Activated CD8-positive, alpha-beta memory T cell treated with anti-CD3 and anti-CD28 coated beads for 1 hour (primary cell): ENCODE measurements at places on chromosomes 11 and 22.

GRCh38 chr22:17946662-17947367 lies 77.5 kb downstream of the MICAL3 start:
- DNase-seq, result no peak

- DNase-seq, result no peak
Measured at GRCh38 chr11:110161061-110161460, 67.9 kb downstream of the ZC3H12C start.

DNA sequence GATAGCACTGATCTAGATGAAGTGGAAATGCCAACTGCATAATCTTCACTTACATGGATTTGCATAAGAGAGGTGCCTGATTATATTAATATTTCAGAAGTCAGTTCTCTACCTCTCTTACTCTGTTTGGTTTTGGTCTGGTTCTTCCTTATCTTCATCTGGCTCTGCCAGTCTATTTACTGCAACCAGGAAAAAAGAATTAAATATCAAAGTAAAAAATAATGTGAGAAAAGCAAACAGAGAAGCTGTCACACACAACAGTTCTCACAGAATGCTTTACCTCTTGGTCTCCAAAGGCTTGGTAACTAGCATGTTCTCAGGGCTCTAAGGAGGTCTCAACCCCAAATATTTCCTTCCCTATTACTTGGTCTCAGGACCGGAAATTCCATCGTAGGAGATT lies 6.7 kb downstream of the VSIG10L2 start:
- no peak for DNase-seq

GRCh38 chr11:46673713-46674462 lies 26.5 kb downstream of the ARHGAP1 start:
- DNase-seq, result no peak

GRCh38 chr22:20426259-20426615 lies 11.4 kb downstream of the SCARF2 start:
- no peak for DNase-seq

GRCh38 chr11:62030071-62030684 lies 62.7 kb upstream of the FTH1 start:
- no peak for DNase-seq

DNA sequence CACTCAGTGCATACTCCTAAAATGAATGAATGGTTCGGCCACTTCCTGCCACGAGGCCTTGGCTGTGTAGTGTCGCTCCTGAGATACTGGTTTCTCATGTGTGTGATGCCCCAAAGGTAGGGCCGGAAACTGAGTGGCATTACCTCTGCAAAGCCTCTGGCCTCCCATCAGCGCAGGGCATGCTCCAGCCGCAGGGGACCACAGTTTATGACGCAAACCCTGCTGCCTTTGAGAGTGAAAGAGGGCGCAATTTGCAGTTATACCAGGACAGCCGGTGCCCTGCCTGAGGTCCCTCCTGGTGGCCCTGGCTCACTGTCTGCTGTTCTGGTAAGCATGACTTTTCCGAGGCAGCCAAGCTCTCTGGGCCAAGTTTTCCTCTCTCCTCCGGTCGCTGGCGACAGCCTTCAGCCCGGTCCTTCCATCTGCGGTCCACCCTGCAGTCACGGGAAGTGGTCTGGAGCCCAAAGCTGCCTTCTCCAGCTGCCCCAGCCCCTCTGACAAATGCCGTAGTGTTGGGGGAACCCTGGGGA lies 2.4 kb upstream of the FGF3 start:
- DNase-seq, result no peak

DNA sequence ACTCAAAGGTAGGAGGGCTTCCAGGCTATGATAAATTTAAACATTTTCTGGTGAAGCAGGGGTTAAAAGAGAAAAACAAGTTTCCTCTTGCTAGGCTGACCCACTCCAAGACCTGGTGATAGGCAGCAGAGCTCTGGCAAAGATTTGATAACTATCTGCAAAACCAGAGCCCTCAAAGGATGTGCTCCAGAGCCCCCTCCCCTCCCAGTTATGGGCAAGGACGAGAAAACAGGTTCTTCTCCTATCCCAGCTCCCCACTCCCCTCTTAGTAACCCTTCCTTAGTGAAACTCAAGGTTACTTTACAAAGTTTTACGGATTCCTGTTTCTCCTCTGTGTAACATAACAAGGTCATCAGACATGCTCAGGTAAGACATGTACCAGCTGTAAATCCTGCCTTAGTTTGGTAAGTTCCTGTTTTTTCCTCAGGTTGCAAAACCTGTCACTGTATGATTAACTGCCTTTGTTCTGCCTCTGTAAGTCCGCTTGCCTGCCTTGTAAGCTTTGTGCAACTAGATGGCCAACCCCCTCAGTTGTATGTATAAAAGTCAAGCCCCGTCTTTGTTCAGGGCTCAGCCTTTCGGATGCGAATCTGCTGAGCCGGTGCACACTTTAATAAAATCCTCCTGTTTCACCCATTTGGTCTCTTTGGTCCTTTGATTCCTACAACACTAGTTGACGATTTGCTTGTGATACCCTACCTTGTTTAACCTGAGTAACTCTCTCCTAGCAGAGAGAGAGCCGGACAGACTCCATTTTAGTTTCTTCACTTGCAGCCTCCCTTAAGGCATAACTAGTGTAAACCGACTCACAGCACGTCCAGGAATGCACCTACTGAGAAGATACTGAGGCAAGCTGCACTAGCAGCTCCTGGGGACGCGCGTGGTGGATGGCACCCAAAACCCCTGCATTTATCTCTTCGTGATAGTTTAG lies 13.9 kb downstream of the APOBEC3H start:
- DNase-seq, result no peak

- no peak for DNase-seq
Measured at GRCh38 chr11:77126861-77127234, 1.2 kb upstream of the MYO7A start.

GRCh38 chr11:105665281-105665680 lies 55.4 kb downstream of the GRIA4 start:
- no peak for DNase-seq

DNA sequence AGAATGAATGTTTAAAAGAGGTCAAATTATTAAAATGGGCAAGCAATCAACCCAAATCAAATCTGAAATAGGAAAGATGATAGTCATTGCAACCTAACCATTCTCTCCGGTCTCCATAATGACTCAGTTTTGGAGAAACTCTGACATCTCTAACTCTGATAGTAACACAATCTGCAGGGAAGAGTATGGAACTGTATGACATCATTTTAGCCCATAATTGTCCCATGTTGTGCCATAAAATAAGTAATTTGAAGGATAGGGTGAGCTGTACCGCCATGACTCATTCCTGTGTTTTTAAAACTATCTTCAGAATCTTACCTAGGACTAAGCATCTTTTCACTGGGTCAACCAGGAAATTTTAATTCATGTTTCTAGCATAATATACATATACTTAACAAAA lies 350.8 kb downstream of the DLG2 start:
- no peak for DNase-seq

DNA sequence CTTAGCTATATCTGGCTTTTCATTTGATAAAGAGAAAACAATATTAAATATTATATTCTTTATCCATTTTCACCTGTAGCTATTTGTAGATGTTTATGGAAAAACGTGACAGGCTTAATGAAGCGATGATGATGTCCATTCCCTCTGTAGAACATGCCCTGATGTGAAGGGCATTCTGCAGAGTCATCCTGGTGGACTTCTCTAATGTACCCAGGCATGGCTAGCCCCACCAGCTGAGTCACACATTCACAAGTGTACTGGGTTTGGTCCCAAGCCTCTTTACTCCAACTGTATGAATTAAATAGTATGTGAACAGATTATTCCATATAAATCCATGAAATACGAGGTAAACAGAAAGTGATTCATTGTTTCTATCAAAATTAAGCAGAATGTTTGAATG lies 139.3 kb downstream of the CADM1 start:
- DNase-seq, result no peak

DNA sequence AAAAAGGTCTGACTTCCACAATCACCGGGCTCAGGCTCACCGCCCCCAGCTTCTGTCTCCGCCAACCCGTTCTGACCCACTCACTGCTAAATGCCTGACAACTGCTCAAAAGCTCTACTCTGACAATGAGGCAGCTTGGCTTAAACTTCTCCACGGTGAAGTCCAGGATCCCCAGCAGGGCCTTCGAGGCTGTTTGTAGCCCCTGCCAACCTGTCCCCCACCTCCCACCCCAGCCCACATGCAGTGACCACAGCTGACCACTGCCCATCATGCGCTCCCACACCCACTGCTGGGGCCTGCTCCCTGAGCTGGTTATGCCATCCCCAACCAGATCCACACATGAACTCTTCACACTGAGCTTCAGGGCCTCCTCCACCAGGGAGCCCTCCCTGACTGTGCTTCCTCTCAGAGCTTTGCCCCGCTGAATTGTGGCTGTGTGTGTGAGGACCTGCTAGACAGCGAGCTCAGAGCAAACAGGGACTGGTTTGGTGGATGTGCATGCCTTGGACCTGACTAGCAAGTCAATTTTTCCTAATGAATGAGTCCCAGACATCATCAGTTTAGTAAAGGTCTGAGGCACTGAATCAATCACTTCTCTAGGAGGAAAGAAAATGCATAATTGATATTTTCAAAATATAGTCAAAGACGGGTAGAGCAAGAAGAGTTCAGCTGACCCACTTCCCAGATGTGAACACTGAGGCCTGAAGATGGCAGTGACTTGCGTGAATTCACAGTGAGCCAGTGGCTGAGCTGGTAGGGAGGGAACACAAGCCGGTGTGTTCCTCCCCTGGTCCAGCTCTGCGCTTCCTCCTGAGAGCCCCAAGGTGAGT lies 7.7 kb downstream of the LRRC32 start:
- DNase-seq, result no peak

DNA sequence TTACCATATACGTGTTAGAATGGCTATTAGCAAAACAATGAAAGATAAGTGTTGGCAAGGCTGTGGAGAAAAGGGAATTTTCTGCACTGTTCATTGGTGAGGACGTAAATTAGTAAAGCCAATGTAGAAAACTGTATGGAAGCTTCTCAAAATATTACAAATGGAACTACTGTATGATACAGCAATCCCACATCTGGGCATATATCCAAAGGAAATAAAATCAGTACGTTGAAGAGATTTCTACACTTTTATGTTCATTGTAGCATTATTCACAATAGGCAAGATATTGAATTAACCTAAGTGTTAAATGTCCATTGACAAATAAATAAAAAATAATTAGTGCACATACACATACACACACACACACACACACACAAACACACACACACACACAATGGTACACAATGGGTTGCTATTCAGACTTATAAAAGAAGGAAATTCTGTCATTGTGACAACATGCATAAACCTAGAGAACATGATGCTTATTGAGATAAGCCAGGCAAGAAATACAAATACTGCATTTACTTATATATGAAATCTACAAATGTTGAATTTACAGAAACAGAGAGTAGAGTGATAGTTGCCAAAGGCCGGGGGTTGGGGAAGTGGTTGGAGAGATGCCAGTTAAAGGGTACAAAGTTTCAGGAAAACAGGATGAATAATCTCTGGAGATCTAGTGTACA lies 565.8 kb upstream of the LRRC4C start:
- no peak for DNase-seq

DNA sequence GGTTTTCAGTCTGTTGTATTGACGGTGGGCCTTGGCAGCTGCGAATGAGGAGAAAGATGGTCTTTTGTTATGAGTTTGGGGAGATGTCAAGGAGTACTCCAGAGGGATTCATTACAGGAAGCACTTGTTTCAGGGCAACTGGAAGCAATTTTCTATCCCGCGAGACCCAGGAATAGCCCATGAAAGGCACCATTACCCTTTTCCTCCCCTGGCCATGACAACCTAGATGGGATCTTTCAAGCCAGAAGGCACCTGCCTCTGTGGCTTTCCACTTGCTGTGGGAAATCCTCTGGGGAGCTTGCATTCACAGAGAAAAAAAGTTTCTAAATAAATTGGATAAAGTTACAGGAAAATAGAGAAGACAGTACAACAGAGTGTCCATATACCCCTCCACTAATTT lies 2.7 kb downstream of the ZNF215 start:
- DNase-seq, result no peak

DNA sequence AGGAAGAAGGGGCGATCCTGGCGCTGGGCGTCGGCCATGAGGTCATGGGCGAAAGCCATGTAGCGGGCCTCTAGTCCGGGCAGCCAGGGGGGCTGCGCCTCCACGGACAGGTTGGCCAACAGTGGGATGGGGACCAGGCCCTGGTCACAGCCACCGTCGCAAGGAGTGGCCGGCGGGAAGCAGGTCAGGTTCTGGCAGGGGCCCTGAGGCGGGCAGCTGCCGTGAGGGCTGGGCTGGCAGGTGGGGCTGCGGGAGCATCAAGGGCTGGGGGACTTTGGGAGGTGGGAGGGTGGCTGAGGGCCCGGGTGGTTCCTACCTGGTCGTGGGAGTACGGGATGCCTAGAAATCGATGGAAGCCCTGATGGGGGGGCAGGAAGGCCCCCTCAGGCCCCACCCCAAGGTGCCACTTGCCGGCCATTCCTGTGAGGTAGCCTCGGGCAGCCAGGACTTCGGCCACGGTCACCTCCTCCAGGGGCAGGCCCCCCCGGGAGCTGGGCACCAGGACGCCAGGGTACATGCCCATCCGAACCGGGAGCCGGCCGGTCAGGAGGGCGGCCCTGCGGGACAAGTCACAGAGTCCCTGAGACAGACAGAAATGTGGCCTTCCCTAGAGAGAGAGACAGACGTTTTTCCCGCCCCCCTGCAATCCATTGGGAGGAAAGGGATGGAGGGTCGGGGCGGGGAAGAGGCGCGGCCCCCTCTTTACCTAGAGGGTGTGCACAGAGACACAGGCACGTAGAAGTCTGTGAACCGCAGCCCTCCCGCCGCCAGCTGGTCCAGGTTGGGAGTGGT lies 906 bp downstream of the ARSA start:
- no peak for DNase-seq

DNA sequence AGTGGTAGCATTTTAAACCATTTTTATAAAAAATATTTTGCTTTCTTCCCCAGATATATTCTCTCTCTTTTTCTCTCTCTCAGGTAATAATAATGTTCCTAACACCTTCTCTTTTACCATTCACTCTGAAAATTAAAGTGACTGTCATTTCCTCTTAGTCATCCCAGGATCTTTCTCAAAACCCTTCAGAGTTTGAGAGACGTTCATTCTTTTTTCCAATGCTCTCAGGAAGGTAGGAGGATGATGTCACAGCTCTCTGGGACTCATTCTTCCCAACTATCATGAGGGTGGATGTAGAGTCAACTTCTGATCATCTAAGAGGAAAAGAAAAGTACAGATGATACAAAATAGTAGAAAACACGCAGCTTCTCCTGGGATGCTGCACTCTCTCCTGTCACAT lies 60.2 kb upstream of the CRTAM start:
- no peak for DNase-seq

DNA sequence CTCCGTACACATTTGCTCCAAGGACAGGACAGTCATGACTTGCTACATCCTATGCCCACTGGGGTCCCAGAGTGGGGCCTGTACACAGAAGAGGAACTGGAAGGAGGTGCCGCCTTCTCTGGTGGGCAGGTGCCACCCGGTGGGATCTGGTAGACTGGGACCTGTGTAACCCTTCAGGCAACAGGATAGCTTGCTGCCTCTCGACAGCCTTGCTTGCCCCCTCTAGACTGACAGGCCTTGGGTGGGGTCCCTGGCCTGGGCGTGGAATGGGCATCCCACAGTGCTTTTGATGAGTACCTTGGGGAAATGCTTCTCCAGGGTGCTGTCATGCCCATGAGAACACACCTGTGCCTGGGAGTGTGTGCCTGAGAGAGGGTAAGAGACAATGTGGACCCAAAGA lies 15.8 kb downstream of the SHANK3 start:
- DNase-seq, result no peak
